Mucosa of gallbladder (tissue), 1 donor: ENCODE measurements at places on chromosomes 12 and 14. TPM values are rescaled to one million over a fixed set of nuclear protein-coding genes. Genes with fewer than 3 reads are reported as not detected.

The PLEK2 gene
- total RNA-seq, result 10.5 TPM

The LALBA gene
- total RNA-seq, result not detected

DNA sequence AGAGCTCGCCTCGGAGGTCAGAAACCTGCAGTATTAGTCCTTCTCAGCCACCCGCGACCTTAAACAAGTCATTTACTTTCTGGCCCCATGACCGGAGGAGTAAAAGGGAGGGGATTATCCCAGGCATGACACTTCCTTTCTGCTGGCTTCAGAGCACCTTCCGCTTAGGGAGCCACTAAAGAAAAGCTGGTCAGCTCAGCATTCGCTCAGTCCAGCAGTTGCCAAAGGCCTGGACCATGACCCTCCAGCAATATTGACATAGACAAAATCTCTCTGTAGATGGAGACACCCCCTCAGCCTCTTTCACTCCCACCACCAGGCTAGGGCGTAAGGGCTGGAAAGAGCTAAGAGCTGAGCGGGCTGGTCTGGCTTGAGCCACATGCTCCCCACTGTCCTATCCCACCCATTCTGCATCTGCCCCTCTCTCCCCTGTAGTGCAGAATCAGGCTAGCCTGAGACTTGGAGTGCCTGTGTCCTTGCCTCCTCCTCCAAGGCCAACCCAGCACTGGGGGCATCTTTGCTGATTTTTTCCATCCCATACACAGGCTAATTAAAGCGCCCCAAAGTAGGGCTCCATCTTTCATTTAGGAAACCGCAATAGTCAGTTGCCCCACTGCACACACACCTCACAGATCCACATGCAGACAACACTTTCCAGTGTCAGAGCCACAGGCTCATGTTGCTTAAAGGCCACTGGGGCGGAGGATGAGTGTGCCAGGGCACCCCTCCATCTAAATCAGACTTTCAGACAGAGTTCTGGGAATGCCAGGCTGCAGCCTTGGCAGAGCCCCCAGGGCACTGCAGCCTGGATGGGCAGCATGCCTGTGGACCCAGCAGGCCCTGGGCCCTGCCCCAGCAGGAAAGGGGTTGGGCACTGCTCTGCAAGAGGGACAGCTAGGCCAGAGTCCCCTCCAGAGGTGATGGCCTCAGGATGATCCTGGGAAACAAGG, 4.0 kb upstream of the CPNE6 start:
- DNase-seq, result no peak

DNA sequence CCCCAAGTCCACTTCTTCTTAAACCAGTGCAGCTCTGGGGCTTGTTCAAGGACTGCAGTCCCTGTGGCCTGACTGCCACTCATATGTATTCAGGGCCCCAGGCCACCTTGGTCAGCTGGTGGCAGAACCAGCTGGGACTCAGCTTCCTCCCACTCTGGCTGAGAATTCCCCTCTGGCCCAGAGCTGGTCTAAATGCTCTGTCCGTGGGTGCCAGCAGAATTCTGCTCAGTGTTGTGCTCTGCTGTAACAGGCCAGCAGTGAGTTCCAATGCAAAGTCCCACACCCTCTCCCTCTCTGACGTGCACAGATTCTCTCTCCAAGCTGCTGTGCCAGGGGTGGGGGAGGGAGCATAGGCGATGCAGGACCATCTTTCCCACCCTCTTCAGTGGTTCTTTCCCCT, 210.4 kb upstream of the RGS6 start:
- peak; percentile 13 for DNase-seq

DNA sequence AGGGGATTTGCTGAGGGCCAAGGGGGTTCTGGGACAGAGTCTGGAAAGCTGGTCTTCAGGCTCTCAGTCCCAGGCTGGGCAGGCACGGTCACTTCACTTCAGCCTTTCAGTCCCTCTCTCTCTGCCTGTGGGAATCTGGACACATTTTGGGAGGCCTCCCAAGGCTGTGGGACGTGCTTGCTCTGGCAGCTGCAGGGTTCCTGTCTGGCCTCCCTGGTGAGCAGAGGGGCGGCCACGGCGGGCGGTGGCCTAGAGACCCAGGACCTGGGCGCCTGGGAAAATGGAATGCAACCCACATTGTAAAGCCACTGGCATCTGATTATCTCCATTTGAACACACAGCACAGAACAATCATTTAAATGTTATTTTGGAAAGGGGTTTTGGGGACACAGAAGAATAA, 10.1 kb upstream of the ALDH2 start:
- DNase-seq, result no peak

GRCh38 chr14:40119321-40119720, 687.1 kb upstream of the FBXO33 start:
- DNase-seq, result no peak

- no peak for DNase-seq
Observed at GRCh38 chr14:80638620-80639515, 302.7 kb downstream of the CEP128 start.

The SLC6A12 gene
- 1.2 TPM for total RNA-seq

DNA sequence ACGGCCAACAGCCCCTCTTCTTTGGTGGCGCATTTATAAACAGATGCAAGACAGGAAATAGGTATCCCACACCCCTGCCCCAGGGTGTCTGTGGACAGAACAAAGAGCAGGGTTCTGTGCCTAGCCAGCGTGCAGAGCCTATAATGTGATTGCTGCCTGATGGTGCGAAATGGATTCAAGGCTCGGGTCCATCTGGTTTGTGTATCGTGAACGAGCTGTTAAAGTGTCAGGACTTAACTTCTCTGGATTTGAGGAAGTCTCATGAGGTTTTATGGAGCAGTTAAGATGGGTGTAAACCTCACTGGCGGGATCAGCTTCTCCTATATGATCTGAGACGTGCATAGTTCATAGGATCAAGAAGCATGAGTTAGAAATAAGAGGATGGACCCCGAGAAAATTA, 388.7 kb upstream of the TBX3 start:
- DNase-seq, result no peak

- no peak for DNase-seq
Observed at GRCh38 chr14:43119672-43120071, 1387.4 kb downstream of the FSCB start.

GRCh38 chr12:26318661-26319068, 123.3 kb downstream of the SSPN start:
- DNase-seq, result peak; percentile 63

DNA sequence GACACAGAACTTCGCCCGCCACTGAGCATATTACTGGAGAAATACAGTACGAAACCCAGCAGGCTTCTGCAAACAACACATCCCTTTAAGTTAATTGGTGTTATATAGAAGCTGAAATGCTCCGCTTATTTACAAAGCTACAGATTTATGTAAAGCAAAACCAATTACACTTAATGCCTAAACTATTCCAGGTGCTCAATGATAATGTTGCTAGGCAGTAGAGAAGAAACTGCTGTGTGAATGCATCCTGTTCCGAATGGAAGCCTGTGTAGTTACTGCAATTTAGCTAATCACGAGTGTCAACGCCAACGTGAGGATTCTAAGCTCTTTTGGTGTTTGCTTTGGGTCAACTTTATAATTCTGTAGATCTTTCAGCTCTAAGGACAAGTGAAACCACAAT, 89.8 kb downstream of the SLC15A5 start:
- no peak for DNase-seq

The C12orf50 gene
- 0.12 TPM for total RNA-seq

DNA sequence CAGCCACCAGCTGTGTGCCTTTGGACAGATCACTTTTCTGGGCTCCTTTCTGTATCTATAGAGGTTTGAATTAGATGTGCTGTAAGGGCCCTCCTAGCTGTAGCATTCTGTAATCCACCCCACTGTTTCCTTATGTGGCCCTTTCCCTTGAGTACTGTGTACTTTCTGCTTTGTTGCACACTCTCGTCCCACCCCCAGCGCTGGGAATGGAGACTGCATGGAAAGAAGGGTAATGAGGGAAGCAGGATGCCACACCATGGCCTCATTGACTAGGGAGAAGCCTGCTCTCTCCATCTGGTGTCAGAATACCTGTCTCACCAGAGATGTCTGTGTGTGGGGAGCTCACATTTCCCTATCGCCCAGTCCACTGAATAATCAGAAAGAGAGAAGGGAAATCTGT, 13.6 kb upstream of the GALNT16 start:
- no peak for DNase-seq

DNA sequence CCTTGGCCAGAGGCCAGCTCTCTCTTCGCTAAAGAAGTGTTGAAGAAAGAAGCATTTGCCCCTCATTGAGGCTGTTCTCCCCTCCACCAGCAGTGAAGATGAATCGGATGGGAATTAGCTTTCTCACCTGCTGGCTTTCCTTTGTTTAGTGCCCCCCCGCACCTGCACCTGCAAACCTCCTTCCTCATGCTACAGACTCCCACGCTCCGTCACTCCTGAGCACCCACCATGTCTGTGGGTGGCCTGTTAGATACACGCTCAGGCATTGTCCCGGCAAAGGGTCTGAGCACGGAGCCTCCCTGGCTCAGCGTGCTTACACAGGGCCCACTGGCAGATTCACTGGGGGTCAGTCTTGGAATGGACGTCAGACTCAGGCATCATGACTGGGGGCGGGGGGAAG, 121.6 kb downstream of the GLT1D1 start:
- no peak for DNase-seq

GRCh38 chr14:29803045-29803444, 124.6 kb downstream of the PRKD1 start:
- DNase-seq, result no peak

GRCh38 chr14:99009871-99010270, 262.1 kb downstream of the BCL11B start:
- no peak for DNase-seq

The MYF5 gene
- total RNA-seq, result not detected

The GPR68 gene
- 1.6 TPM for total RNA-seq

The HOXC12 gene
- not detected for total RNA-seq

DNA sequence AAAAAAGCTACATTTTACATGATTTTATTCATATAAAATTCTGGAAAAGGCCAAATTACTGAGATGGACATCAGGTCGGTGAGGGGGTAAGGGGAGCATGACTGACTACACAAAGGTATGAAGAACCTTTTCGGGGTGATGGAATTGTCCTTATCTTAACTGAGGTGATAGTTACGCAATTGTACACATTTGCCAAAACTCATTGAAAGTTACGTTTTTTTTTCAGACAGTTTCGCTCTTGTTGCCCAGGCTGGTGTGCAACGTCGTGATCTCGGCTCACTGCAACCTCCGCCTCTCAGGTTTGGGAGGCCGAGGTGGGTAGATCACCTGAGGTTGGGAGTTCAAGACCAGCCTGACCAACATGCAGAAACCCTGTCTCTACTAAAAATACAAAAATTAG, 29.4 kb upstream of the PLEKHG3 start:
- no peak for DNase-seq

The GSC gene
- not detected for total RNA-seq

- peak; percentile 86 for DNase-seq
Observed at GRCh38 chr12:46268583-46269428, at the start of gene SLC38A1. TSS of gene SLC38A1 (minus strand) at chr12:46269043. CDS start at chr12:46239800, 29,243 bp downstream.

- no peak for DNase-seq
Observed at GRCh38 chr14:104386151-104386841, 193.3 kb upstream of the C14orf180 start.

The KLRC4 gene
- total RNA-seq, result 1.1 TPM

- no peak for DNase-seq
Observed at GRCh38 chr12:124755801-124756148, 107.9 kb downstream of the SCARB1 start.

- DNase-seq, result no peak
Observed at GRCh38 chr14:55505846-55506245, 65.4 kb upstream of the TBPL2 start.

The CACNA1C gene
- total RNA-seq, result 19.3 TPM

The SERPINA9 gene
- not detected for total RNA-seq

GRCh38 chr12:31533470-31533869, 57.5 kb downstream of the DENND5B start:
- DNase-seq, result no peak
